CD4-positive, alpha-beta T cell treated with Interleukin-6 at 100 ng/mL for 8 hours (primary cell): ENCODE measurements at places on chromosomes 16 and 17.
A peak's percentile ranks its signal among the peaks of the same experiment; 100 is the strongest.

GRCh38 chr17:44557651-44558285 is 484 bp downstream of the FZD2 start:
- DNase-seq = no peak

DNA sequence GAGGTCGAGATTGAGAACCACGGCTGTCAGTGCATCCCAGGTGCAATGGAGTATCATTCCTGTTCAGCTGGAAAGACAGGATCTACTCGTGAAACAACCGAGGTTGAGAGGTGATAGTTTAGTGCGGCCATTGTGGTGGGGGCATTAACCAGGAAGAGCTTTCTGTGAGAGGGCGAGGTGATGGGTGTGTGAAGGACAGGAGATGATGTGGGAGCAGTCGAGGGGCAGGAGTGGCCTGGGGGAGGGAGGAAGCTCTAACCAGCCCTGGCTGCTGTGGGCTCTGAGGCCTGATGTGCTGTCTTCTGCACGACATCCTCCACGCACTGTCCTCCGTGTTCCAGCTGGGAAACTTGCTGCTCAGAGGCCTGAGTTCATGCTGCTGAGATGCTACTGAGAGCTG is 22.0 kb downstream of the GOSR2 start:
- DNase-seq = no peak

- no peak for DNase-seq
These were observed 183.2 kb downstream of the CYB561 start for GRCh38 chr17:63262751-63263476.

- no peak for DNase-seq
These were observed 201.6 kb upstream of the C17orf78 start for GRCh38 chr17:37174205-37174604.

DNA sequence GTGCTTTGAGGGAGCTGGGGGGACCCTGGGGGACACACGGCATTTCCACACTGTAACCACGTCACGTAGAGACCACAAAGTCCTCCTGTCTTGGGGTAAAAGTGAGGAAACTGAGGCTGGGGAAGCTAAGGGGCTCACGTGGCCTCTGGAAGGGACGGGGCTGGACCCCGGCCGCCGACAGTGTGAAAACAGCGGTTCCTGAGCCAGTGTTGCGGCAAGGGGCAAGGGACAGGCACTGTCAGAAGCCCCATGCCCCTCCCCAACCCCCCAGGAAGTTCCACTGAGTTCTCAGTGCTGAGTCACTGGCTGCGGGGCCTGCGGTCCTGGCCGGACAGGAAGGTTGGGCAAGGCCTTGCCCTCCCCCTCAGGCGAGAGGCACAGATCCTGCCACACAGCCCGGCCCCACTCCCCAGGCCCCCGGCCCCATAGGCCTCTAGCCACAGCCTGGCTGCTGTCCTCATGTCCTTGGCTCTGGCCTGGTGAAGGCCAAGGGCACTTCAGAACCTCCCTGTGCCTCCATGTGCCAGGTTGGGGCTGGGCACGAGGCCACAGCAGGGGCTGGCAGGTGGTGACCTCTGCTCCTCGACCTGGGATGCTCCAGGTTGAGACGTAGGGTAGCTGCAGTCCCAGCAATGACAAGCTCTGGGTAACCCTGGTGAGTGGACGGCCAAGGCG is 5.0 kb upstream of the CCDC57 start:
- no peak for DNase-seq

DNA sequence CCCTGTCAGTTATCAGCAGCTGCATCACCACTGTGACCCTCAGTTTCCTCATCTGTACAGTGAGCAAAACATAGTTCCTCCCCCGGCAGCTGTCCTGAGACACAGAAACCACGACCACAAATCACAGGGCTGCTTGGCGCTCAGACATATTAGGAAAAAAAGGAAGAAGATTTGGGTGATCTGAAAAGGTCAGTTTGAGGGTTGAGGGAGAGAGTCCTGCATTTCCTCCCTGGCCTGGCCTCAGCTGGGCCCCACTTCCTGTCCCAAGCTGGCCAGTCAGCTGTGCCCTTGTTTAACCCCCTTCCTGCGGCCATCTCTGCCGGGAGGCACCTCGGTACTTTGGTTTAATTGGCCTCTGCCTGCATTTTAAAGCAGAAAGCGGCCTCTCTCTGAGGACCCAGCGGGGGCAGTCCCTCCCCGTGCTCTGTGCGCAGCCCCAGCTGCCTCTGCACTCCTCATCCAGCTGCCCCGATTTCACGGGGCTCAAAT is 24.0 kb upstream of the CIBAR2 start:
- DNase-seq = no peak

DNA sequence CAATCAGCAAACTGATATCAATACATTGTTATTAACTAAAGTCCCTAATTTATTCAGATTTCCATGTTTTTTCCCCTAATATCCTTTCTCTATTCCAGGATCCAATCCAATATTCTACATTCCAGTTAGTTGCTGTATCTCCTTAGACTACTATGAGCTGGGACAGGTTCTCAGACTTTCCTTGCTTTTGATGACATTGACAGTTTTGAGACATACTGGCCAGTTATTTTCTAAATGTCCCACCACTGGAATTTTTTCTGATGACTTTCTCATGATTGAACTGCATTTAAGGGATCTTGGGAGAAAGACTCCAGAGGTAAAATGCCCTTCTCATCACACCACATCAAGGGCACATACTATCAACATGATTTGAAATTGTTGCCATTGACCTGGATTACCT is 177.1 kb upstream of the MAF start:
- DNase-seq = no peak

- peak; percentile 47 for DNase-seq
These were observed 10.1 kb downstream of the CYB5D1 start for GRCh38 chr17:7867881-7868329.

DNA sequence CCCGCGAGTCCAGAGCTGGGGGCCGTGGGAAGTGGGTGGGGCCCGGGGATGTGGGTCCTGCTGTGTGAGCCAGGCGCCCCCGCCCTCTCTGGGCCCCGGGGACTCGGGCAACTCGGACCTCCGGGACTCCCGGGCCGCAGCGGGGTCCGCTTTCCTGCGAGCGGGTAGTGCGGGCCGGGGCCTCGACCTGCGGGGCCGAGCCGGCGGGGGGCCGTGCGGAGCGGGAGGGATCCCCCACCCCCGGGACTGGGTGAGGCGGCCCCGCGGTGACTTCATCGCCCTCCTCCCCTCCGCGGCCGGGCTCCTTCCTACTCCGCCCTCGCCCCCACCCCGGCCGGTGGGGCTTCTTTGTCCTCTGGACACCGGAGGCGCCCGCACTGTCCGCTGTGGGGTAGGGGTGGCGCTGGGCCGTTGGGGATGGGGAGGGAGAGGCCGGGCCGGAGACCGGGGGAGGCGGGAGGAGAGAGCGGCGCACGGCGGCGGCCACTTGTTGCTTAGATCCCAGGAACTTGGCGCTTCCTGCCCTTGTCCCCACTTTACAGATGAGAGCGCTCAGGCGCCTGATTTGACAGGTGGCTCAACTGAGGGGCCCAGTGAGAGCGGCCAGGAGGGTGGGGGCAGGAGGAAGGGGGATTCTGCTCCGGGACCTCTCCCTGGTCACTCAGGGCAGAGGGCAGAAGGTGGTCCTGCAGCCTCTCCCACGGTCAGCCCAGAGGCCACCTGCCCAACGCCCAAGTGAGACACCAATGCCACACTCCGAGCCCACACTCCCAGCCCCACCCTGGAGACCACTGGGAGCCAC is 874 bp downstream of the CMTM3 start:
- peak; percentile 21 for DNase-seq

- no peak for DNase-seq
These were observed 1.8 kb upstream of the C1QTNF8 start for GRCh38 chr16:1097800-1098199.

GRCh38 chr17:31134576-31134975 is 39.8 kb downstream of the NF1 start:
- no peak for DNase-seq

DNA sequence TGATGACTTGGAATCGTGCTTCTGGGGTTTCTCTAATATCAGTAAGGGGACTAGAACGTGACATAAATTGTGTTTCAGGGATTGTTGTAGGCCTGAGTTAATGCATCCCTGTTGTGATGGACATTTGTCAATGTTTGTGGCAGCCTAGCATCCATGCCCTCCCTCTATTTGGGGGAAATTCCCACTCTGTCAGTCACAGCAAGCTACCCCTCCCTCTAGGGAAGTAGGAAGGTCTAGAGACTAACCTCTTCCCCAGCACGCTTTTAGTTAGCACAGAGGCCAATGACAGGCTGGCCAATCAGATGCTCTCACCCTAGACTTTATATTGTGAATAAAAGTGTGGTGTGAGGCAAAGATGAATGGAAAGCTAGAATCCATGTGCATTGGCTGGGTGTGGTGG is 32.4 kb upstream of the NF1 start:
- no peak for DNase-seq

- no peak for DNase-seq
These were observed 3.4 kb upstream of the TM4SF5 start for GRCh38 chr17:4768298-4768697.

GRCh38 chr16:27551036-27551435 is 1.1 kb downstream of the KATNIP start:
- DNase-seq = no peak

DNA sequence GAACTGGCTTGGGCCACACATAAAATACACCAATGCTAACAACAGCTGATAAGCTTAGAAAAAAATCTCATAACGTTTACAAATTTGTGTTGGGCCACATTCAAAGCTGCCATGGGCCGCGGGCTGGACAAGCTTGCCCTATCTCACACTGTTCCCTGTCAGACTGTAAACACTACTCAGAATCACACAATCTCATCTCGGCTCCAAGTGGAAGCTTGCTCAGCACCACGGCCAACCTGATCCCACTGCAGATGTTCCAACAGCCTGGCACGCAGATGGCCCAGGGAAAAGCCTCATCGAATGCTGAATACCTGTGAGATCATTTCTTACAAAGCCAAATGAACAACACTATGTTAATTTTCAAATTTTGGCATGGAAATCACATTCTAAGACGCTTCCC is 125.8 kb downstream of the ANKRD11 start:
- DNase-seq = no peak

GRCh38 chr17:19390951-19391350 is 4.0 kb upstream of the MFAP4 start:
- no peak for DNase-seq

DNA sequence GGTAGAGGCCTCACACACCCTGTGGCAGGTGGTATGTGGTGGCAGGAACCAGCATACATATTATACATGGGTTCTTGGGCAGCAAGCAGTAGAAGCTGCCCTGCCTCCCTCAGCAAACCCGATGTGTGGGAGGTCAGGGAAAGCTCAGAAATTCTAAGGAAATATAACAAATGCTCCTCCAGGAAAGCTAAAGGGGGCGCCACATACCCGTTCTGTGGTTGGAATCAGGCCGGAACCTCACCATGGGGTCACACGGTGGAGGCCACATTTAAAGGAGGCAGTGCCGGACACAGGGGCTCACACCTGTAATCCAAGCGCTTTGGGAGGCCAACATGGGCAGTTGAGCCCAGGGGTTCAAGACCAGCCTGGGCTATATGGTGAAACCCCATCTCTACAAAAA is 12.4 kb upstream of the KATNB1 start:
- DNase-seq = no peak

GRCh38 chr16:77788181-77789084 is at the start of gene VAT1L:
Gene VAT1L, plus strand, starts transcription at chr16:77788564. Its CDS starts 119 bp downstream, at chr16:77788683.
- no peak for DNase-seq

DNA sequence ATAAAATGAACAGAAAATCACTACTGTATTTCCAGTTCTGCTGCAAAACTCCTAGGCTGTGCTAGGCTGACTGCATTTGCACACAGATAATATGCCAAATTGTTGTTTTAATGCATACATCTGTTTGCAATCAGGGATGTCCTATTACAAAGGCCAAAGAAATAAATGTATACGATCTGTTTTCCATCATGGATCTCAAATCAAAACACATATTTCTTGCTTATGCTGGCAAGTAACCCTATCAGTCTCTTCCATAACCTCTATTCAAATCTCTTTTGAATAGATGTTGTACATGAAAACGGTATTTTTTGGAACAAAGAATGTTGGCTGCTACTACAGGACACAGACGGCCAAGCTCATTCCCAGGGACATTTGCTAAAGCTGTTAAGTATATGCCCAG is 56.6 kb downstream of the DUSP14 start:
- no peak for DNase-seq
